ENCODE measurements at places on chromosomes 2 and 18. TPM values are rescaled to one million over a fixed set of nuclear protein-coding genes. Genes with fewer than 3 reads are reported as not detected.

C2orf15 gene
- total RNA-seq: not detected

RAB6D gene
- total RNA-seq: not detected

CCDC74A gene
- 0.46 TPM for total RNA-seq

RND3 gene
- total RNA-seq: 11.0 TPM

KIAA2012 gene
- total RNA-seq: not detected

LHCGR gene
- total RNA-seq: not detected

SF3B6 gene
- 71.1 TPM for total RNA-seq

C2orf80 gene
- not detected for total RNA-seq

DNA sequence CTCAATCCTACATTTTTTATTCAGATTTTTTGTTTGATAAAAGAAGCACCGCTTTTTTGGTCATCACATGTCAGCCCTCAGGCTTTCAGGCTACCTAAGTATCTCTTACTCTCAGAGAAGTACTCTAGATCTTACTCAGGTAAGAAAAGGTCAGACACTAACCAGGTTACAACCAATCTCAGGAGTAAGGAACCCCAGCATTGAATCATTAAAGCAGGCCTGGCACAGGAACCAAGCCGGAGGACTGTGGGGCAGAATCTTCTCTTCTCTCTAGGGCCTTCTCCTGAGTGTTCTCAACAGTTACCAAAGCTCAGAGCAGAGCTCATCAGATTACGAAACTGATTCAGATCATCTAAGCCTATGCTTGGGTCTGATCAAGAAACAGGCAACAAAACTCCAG is 28.2 kb downstream of the RBMS1 start:
- no peaks in the 10 kb centered on the region for H3K36me3 ChIP-seq
- no peaks in the 10 kb centered on the region for H3K27me3 ChIP-seq
- no peak overlapping the region for H3K27ac ChIP-seq
- H3K4me3 ChIP-seq: no peak overlapping the region

GRCh38 chr18:37378336-37379010 is 187.1 kb downstream of the CELF4 start:
- H3K4me1 ChIP-seq: no peaks in the 10 kb centered on the region
- H3K27me3 ChIP-seq: no peaks in the 10 kb centered on the region
- no peak for DNase-seq
- H3K27ac ChIP-seq: no peak overlapping the region
- H3K36me3 ChIP-seq: no peaks in the 10 kb centered on the region
- no peak overlapping the region for H3K4me3 ChIP-seq

DNA sequence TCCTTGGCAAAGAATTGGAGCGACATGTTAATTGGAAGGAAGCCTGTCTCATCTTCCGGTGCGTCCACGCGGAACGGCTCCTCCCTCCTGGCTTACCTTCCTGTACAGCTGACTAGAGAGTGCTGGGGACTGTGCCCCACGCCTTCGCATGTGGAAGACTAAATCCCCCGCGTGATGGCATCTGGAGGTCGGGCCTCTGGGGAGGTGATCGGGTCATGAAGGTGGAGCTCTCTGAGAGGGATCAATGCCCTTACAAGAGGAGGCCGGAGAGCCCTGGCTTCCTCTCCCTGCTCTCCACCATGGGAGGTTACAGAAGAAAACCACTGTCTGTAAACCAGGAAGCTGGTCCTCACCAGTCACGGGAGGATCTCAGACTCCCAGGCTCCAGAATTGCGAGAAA is 104.1 kb upstream of the OTOS start:
- H3K4me3 ChIP-seq: no peak overlapping the region
- no peak for DNase-seq
- H3K27ac ChIP-seq: peak overlapping the region; percentile 65
- peaks cover 22% of the 10 kb centered on the region for H3K4me1 ChIP-seq
- no peaks in the 10 kb centered on the region for H3K27me3 ChIP-seq

- no peak for DNase-seq
- H3K27me3 ChIP-seq: peaks cover 37% of the 10 kb centered on the region
- peak within 1 kb of the TSS; percentile 50 for H3K4me3 ChIP-seq
- H3K4me1 ChIP-seq: peaks cover 32% of the 10 kb centered on the region
Observed at GRCh38 chr18:34224423-34225217, at the start of gene NOL4. NOL4 (minus strand) TSS chr18:34224913; CDS start chr18:34223253, 1,660 bp downstream.

GRCh38 chr18:68467957-68468356 is 247.0 kb downstream of the TMX3 start:
- no peaks in the 10 kb centered on the region for H3K4me1 ChIP-seq
- H3K4me3 ChIP-seq: no peak overlapping the region
- H3K27me3 ChIP-seq: no peaks in the 10 kb centered on the region
- H3K27ac ChIP-seq: no peak overlapping the region
- no peaks in the 10 kb centered on the region for H3K36me3 ChIP-seq

DNA sequence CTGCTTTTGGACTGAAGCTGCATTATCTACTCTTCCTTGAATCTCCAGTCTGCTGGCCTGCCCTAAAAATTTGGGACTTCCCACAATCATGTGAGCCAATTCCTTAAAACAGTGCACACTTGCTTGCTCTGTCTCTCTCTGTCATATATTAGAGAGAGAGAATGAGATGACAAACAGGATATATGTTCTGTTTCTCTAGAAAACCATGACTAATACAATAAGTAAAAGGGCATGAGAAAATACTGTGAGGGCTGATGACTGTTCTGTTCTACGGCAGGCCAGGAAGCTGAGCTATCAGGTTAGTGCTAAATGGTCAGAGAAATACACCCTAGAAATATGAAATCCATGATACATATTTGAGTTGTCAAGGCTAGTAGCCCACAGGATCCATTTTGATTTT is 1896.8 kb upstream of the CELF4 start:
- DNase-seq: no peak
- no peaks in the 10 kb centered on the region for H3K27me3 ChIP-seq
- H3K36me3 ChIP-seq: no peaks in the 10 kb centered on the region
- no peaks in the 10 kb centered on the region for H3K4me1 ChIP-seq

DNA sequence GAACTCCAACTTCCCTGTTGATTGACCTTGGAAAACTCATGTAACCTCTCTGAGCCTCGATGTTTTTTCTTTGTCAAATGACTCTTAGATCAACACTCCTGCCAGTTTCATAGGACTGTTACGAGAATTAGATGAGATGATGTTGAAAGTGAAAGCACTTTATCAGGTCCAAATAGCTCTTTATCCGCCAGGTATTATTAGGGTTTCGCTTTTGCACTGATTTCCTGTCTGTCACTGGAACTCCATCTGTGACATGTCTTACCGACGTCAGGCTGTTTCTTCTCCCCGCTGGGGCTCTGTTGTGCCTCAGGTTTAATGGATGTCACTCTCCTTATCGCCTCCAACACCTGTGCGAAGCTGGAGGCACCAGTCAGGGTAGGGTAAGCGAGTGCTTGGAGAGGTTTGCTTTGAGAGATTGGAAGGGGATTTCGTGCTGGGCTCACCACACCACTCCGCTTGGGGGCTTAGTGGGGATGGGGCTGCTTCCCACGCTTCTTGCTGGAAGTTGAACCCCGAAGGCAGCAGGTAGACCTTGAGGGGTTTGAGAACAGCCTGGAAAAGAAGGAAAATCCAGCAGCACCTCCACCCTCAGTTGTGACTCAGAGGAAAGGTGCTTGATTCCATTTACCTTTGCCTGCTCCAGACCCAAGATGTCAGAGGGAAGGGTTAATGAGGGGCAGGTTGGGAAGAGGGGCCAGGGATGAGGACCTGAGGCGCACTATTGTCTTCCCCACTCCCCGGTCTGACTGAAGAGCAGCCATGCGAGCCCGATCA is 4.3 kb downstream of the GAD1 start:
- H3K27me3 ChIP-seq: peaks cover 82% of the 10 kb centered on the region
- peak overlapping the region; percentile 21 for H3K4me3 ChIP-seq
- H3K36me3 ChIP-seq: no peaks in the 10 kb centered on the region
- H3K27ac ChIP-seq: no peak overlapping the region

DNA sequence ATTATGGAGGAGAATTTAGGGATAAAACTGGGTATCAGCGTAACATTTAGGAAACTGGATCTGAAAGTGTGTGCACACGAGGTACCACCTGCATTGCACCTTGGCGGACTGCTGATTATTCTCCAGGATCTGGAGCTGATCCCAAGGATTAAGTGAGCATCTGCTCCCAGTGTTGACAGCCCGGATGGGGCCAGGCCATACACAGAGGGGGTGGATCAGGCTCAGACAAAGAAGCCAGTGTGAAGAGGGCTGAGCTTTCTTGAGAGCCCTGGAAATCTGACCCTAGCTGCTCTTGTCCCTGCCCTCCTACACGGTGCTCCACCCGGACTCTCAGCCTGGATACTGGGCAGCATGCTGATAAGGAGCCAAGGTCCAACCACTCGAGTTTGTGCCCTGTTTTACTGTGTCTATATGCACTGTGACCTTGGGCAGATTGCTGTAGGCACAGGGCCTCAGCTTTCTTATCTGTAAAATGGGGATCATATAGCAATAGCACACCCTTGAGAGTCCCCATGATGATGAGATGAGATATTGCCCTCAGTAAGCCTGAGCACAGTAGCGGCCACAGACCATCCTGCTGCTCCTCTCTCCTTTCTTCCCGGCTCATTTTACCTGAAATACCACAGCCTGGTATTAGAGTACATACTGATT is 396.8 kb upstream of the CELF4 start:
- no peaks in the 10 kb centered on the region for H3K36me3 ChIP-seq
- no peak overlapping the region for H3K4me3 ChIP-seq
- no peaks in the 10 kb centered on the region for H3K27me3 ChIP-seq
- DNase-seq: no peak

- H3K36me3 ChIP-seq: no peaks in the 10 kb centered on the region
- no peak overlapping the region for H3K27ac ChIP-seq
- no peaks in the 10 kb centered on the region for H3K27me3 ChIP-seq
- no peak for DNase-seq
- no peak overlapping the region for H3K4me3 ChIP-seq
- H3K4me1 ChIP-seq: no peaks in the 10 kb centered on the region
Observed at GRCh38 chr2:68371581-68371980, 6.5 kb downstream of the PLEK start.

DNA sequence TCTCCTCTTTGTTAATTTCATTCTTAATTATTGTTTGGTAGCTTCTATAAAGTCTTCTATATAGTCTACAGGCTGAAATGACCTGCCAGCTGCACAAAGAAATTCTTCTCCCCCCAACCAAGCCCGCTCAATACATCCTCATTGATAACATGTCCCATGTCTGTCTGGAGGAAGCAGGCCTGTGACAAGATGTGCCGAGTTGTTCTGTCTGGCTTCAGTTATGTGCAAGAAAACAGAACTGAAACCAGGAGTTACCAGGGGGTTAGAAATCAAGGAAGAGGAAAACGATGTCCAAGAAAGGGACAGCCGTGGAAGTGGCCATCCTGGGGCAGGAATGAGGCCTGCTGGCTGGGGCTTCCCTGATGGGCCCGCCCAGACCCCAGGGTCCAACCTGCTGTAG is 57.6 kb downstream of the MTCL1 start:
- no peaks in the 10 kb centered on the region for H3K36me3 ChIP-seq
- H3K27ac ChIP-seq: no peak overlapping the region
- H3K4me1 ChIP-seq: no peaks in the 10 kb centered on the region
- H3K4me3 ChIP-seq: no peak overlapping the region
- H3K27me3 ChIP-seq: no peaks in the 10 kb centered on the region

GRCh38 chr18:50133526-50133925 is 61.4 kb downstream of the MYO5B start:
- no peak overlapping the region for H3K27ac ChIP-seq
- no peaks in the 10 kb centered on the region for H3K36me3 ChIP-seq
- no peaks in the 10 kb centered on the region for H3K4me1 ChIP-seq
- no peaks in the 10 kb centered on the region for H3K27me3 ChIP-seq
- no peak for DNase-seq

DNA sequence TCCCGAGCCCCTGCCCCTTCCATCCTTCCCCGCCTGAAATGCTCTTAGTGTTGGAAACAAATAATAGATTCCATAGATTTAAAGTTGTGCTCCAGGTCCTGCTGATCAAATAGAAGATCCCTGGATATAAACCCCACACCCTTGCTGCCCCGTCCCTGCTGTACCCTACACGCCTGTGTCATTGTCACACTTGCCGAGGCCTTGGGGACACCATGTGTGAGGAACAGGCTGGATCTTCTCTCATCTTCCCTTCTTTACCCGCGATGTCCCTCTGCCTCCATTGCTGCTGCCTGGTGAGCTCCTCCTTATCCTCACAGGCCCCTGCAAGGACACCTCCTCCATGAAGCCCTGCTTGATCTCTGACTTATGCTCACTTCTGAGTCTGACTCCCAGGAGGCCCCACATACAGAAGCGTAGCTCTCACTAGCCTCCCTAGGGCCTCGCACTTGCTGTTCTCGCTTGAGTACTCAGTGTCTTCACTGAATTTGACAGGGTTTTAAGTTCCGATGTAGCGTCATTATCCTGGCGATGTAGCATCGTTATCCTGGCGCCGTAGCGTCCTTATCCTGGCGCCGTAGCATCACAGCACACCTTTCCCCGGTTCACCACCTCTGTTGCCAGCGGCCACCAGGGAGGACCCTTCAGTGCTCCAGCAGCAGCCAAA is 221.9 kb downstream of the NDUFA10 start:
- no peak for DNase-seq
- no peak overlapping the region for H3K4me3 ChIP-seq
- H3K36me3 ChIP-seq: no peaks in the 10 kb centered on the region
- H3K27me3 ChIP-seq: peaks cover 3% of the 10 kb centered on the region

Measured in gastrocnemius medialis (tissue), 4 donors.